ENCODE measurements at places on chromosomes 16 and 17. TPM values are rescaled to one million over a fixed set of nuclear protein-coding genes. Genes with fewer than 3 reads are reported as not detected.

PPP1R27 gene
- total RNA-seq = not detected

PRSS33 gene
- total RNA-seq = not detected

KRTAP16-1 gene
- total RNA-seq = not detected

ADAMTS18 gene
- not detected for total RNA-seq

PPY gene
- total RNA-seq = not detected

SNTB2 gene
- total RNA-seq = 25.8 TPM

PRSS36 gene
- 2.6 TPM for total RNA-seq

DNASE1L2 gene
- 0.60 TPM for total RNA-seq

CCDC200 gene
- not detected for total RNA-seq

DNA sequence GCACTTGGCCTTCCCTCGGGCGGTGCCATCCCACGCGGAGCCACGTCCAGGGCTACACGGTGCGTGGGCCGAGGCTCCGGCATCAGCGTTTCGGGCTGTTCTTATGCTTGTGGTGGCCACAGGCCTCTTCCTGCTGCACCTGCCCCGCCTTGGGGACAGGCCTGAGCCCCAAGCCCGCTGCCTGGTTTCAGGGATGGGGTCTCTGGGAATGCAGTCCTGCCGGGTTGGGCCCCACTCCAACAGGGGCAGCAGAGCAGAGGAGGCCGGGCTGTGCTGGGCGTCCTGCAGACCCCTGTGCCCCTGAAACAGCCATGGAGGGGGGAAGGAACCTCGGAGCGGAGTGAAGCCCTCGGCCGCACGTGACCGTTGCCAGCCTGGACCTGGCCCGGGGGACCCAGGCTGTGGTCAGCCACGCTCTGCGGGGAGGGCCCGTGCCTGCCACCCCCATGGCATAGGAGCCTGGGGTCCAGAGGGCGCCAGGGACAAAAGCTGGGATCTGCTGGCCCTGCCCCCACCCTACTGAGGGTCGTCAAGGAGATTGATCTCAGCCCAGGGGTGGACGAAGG lies 453 bp upstream of the WFIKKN1 start:
- no peak for DNase-seq

GRCh38 chr16:69566981-69567680 lies 1.4 kb downstream of the NFAT5 start:
- no peak for DNase-seq

- peak; percentile 34 for DNase-seq
Measured at GRCh38 chr16:1105888-1106620, 10.0 kb upstream of the C1QTNF8 start.

GRCh38 chr16:27436065-27436464 lies 34.1 kb downstream of the IL21R start:
- no peak for DNase-seq

DNA sequence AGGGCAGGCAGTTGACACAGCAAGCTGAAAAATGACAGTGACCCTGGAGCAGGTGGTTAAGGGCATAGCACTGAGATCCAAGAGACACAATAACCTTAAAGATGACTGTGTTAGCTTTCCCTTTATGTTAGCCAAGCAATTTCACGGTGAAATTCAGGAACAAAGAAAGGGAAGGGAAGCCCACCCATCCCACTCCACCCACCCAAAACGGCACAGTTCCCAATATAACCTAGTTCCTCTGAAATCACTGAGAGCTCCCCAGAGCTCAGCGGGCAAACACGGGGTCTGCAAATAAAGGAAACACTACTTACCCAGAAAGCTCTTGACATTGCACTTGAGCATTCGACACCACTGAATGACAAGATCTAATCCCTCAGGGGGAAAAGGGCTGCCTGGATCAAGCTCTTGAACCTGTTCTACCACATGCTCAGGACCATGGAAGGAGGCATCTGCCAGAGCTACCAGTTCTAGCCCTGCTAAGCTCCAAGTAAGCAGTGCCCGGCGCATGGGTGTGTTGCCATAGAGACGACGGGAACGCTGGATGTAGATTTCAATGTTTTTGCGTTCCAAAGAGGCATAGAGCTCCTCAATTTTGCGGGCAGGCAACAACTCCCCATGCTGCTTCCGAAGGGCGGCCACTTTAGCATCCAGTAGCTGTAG lies 10.6 kb downstream of the BLTP2 start:
- no peak for DNase-seq

DNA sequence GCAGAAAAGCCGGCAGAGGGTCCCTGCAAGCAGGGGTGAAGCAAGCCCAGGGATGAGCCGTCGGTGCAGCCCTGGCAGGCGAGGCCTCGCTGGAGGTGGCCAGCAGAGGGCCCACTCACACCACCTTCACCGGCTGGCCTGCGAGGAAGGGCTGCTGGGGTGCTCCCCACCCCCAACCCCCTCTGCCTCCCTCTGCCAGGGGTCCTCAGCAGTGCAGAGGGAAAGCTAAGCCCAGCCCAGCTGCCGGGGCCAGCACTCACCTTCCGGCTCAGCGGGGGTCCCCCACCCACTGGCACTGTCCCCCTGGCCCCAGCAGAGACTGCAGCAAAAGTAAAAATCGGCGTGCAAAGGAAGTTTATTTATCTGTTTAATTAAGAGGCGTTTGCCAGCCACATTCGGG lies 113.4 kb downstream of the ENGASE start:
- no peak for DNase-seq

DNA sequence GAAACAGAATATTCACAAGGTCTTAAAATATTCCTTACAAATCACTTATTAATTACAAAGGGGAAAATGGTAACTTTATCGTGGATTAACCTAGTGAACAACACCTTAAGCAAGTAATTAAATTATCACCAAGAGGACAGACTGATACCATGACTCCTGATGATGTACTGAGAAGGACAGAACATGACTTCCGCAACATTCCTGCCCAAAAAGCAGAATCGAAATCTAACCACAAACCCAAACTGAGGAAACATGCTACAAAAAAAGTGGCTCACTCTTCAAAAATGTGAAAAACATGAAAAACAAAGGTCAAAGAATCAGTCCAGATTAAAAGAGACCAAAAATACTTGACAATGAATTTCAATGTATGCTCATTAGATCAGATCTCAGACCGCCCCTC lies 151.5 kb downstream of the AATF start:
- no peak for DNase-seq

Measured in RPMI7951 (cell line).